ENCODE measurements at places on chromosomes 11 and 22. TPM values are rescaled to one million over a fixed set of nuclear protein-coding genes. Genes with fewer than 3 reads are reported as not detected.

DNA sequence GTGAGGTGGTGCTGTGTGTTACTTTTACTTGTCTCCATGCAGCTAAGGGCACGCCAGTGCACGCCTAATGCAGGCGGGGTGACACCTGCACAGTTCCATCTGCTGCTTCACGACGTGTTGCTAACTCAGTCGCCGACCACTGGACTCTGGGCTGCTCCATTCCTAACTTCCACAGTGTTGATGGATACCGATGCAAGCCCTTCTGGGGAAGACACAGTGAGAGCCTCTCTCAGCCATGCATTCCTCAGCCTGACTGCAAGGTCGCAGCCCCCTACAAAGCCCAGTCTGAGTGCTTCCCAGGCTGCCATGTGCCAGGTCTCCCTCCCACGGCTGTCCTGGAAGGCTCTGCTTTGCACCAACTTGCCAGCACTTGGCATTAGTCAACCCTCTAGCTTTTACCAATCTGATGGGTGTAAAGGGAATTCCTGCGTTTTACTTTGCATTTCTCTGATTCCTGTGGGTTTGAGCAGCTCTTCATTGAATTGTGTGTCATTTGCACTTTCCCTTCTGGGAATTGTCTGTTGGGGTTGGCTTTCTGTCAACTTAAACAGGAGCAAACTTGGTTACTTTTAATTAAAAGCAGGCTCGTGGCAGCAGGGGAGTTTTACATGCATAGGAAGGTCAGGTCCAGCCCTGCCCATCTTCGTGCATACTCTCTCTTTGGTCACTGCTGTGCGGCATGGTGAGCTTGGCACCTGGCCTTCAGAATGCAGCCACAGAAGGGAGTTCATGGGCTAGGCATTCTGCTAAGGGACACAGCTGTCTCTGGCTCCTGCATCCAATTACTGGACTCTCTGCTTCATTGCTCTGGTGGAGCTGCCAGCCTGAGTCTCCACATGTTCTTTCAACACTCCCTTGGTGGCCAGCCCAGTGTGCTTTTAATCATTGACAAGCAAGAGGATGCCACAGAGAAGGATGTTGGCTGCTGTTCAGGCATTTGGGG, 34.6 kb upstream of the SHANK2 start:
- no peak for DNase-seq
- H3K27me3 ChIP-seq, result no peaks in the 10 kb centered on the region
- H3K4me3 ChIP-seq, result no peak overlapping the region
- no peaks in the 10 kb centered on the region for H3K4me1 ChIP-seq
- no peak overlapping the region for H3K27ac ChIP-seq

DNA sequence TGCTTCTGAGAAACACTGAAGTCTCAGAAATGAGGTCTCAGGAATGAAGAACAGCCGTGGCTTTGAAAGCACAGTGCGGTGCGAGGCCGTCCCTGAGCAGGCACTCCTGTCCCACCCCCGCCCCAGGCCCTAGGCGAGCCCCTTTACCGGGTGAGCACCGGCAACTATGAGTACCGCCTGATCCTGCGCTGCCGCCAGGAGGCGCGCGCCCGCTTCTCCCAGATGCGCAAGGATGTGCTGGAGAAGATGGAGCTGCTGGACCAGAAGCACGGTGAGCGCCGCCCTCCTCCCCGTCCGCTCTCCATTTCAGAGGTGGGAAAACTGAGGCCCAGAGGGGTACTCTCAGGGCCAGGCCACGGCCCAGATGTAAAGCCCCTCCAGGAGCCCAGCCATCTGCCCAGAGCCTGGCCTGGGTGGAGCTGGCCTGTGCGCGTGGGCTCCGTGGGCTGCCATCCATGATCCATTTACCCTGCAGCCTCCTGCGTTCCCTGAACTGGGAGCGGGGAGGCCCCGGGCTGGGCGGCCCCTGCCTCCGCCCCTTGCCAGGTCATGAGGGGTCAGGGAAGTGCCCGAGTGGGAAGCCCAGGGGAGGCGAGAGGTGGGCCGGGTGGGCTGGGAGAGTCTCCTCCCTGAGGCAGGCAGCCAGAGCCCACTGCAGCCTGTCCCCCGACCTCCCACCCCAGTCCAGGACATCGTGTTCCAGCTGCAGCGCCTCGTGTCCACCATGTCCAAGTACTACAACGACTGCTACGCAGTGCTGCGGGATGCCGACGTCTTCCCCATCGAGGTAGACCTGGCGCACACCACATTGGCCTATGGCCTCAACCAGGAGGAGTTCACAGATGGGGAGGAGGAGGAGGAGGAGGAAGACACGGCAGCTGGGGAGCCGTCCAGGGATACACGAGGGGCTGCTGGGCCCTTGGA, 9.5 kb downstream of the SLC16A8 start:
- H3K27ac ChIP-seq, result peak overlapping the region; percentile 40
- no peak for DNase-seq
- H3K4me3 ChIP-seq, result no peak overlapping the region
- peaks cover 4% of the 10 kb centered on the region for H3K36me3 ChIP-seq
- no peaks in the 10 kb centered on the region for H3K27me3 ChIP-seq

GRCh38 chr22:17009640-17010291, 1.7 kb upstream of the GAB4 start:
- no peaks in the 10 kb centered on the region for H3K27me3 ChIP-seq
- peaks cover 19% of the 10 kb centered on the region for H3K4me1 ChIP-seq
- no peak for DNase-seq
- H3K36me3 ChIP-seq, result no peaks in the 10 kb centered on the region
- H3K4me3 ChIP-seq, result no peak overlapping the region

DNA sequence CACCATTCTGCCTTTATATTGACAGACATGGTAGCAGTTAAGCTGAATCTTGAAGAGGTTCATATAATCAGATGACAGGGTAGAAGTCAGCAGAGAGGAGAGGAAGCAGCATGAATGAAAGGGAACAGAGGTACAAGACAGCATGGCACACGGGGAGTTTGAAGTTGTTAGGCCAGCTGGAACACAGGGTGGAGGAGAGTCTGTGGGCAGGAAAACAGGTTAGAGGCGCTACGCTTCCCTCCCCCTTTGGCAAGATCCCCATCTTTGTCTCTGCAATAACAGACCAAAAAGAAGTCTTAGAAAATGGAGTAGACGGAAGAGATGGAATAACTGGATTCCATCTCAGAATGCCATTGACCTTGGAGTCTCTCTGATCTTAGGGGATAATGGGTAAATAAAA, 20.0 kb upstream of the NDUFC2 start:
- no peak overlapping the region for H3K4me3 ChIP-seq
- DNase-seq, result no peak
- no peak overlapping the region for H3K27ac ChIP-seq
- H3K27me3 ChIP-seq, result no peaks in the 10 kb centered on the region

GRCh38 chr11:2767801-2768200, 68.0 kb upstream of the KCNQ1OT1 start:
- peak; percentile 4 for DNase-seq
- H3K27ac ChIP-seq, result no peak overlapping the region
- no peaks in the 10 kb centered on the region for H3K36me3 ChIP-seq

GRCh38 chr22:24417200-24417599, 10.2 kb upstream of the ADORA2A start:
- peaks cover 71% of the 10 kb centered on the region for H3K36me3 ChIP-seq
- no peaks in the 10 kb centered on the region for H3K4me1 ChIP-seq
- no peak for DNase-seq
- H3K27me3 ChIP-seq, result no peaks in the 10 kb centered on the region
- H3K4me3 ChIP-seq, result no peak overlapping the region

DNA sequence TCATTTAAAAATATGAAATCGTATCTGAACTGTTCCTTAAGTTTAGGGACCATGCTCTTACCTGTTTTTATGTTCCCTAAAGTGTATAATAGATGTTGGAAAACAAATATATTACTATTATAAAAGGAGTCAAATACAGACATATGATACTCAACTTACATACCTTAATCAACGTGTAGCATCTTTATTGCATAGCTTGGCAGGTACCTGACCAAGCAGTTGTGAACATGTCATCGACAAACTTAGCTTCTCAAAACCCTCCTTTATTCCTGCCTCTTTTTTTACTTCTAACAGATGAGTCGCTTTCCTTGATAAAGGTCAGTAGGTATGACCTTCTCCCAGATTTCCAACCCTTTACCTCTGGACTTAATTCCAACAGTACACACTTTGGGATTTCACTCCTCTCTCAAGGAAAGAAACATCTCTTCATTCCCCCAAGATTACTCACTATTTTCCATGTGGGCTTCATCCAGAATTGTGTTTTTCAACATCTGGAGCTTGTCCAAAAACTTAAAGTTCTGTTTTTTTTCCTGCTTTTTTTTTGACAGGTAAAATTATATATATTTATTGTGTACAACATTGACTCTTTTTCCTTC, 11.9 kb downstream of the HIPK3 start:
- DNase-seq, result no peak
- no peaks in the 10 kb centered on the region for H3K27me3 ChIP-seq
- H3K4me3 ChIP-seq, result no peak overlapping the region
- H3K36me3 ChIP-seq, result no peaks in the 10 kb centered on the region
- H3K27ac ChIP-seq, result no peak overlapping the region
- peaks cover 97% of the 10 kb centered on the region for H3K4me1 ChIP-seq

GRCh38 chr22:20773793-20774212, at the start of gene SERPIND1:
TSS of gene SERPIND1 (plus strand) at chr22:20774113. CDS start at chr22:20779313, 5,200 bp downstream.
- no peak within 1 kb of the TSS for H3K27ac ChIP-seq
- no peaks in the 10 kb centered on the region for H3K36me3 ChIP-seq
- DNase-seq, result no peak
- H3K4me1 ChIP-seq, result no peaks in the 10 kb centered on the region
- no peaks in the 10 kb centered on the region for H3K27me3 ChIP-seq
- H3K4me3 ChIP-seq, result no peak within 1 kb of the TSS

DNA sequence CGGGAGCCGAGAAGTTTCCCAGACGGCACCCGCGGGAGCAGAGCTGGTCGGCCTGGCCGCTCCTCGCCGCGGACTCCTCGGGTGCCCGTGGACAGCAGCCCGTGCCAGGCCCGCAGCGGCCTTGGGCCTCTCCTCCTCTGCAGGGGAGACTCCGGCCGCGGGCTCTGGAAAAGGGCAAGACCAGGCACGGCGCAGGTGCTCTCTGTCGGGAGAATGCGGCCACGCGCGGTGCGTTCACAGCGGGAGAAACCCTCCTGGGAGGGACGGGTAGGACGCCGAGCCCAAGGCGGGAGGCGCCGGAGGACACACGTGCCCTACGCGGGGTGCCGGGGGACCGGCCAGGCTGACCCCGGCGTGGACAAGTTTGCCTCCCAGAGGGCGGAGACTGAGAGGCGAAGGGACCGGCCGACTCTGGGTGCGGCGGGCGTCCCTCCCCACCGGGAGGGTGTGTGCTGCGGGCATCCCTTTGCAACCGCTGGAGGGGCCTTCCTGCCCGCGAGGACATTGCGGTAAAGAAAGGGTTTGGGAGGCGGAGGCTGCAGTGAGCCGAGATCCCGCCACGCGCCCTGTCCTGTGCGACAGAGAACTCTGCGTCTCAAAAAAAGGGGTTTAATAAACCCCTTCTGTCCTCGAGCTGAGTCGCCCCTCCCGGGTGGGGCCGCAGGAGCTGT, 2.3 kb downstream of the IFITM1 start:
- H3K36me3 ChIP-seq, result no peaks in the 10 kb centered on the region
- DNase-seq, result no peak
- peak overlapping the region; percentile 41 for H3K4me3 ChIP-seq

DNA sequence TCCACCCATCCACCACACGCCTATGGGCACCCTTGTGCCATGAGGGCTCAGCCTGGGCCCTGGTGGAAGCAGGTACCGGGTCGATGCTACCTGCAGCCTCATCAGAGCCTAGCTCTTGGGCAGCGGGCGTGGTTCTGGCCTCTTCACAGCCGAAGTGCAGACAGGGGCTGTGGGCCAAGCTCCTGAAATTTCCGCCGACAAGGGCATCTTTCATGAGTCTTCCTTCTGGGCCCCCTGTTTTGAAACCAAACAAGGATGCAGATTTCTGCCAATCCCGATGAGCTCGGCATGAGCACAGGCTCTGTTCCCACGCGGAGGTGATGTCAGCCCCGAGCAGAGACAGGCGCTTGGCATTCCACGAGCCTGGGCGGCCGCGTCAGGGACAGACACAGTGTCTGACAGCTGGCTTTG, 22.6 kb upstream of the MGAT3 start:
- H3K27me3 ChIP-seq, result no peaks in the 10 kb centered on the region
- no peaks in the 10 kb centered on the region for H3K36me3 ChIP-seq
- H3K4me1 ChIP-seq, result peaks cover 50% of the 10 kb centered on the region

GRCh38 chr11:1749395-1750351, 722 bp downstream of the IFITM10 start:
- peaks cover 7% of the 10 kb centered on the region for H3K36me3 ChIP-seq
- peaks cover 12% of the 10 kb centered on the region for H3K27me3 ChIP-seq
- no peaks in the 10 kb centered on the region for H3K4me1 ChIP-seq
- peak overlapping the region; percentile 45 for H3K4me3 ChIP-seq
- no peak for DNase-seq
- peak overlapping the region; percentile 27 for H3K27ac ChIP-seq

DNA sequence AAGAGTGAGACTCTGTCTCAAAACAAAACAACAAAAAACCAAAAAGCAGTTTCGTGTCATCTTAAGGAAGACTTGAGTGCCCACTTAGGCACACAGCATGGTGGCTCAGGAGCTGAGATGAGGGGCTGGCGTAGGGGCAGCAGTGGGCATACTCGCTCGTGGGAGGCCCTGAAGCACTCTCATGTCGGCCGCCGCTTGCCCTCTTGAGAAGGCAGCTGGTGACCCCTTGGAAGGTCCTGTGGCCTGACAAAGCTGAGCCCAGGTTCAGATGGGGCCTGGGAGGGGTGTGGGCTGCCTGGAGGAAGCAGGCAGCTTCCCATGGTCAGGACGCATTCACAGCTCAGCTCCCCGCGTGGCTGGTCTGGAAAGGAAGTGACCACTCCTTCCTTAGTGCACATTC, 15.0 kb downstream of the MUC5B start:
- H3K4me3 ChIP-seq, result no peak overlapping the region
- H3K36me3 ChIP-seq, result peaks cover 15% of the 10 kb centered on the region
- H3K27ac ChIP-seq, result no peak overlapping the region
- DNase-seq, result no peak

GRCh38 chr22:49531368-49531791, 296.3 kb downstream of the BRD1 start:
- H3K4me3 ChIP-seq, result no peak overlapping the region
- no peaks in the 10 kb centered on the region for H3K27me3 ChIP-seq
- no peaks in the 10 kb centered on the region for H3K36me3 ChIP-seq
- no peak overlapping the region for H3K27ac ChIP-seq
- no peaks in the 10 kb centered on the region for H3K4me1 ChIP-seq
- DNase-seq, result no peak

GRCh38 chr11:13465909-13466371, 2.9 kb upstream of the BTBD10 start:
- H3K4me1 ChIP-seq, result peaks cover 20% of the 10 kb centered on the region
- no peak overlapping the region for H3K27ac ChIP-seq

SYCE3 gene
- not detected for total RNA-seq

CLMP gene
- total RNA-seq, result 89.0 TPM

TEAD1 gene
- total RNA-seq, result 127 TPM

ALDH3B1 gene
- total RNA-seq, result 92.1 TPM

SUN2 gene
- total RNA-seq, result 879 TPM

CNGA4 gene
- total RNA-seq, result not detected

ABTB2 gene
- total RNA-seq, result 7.2 TPM

TMEM45B gene
- not detected for total RNA-seq

SHANK2 gene
- total RNA-seq, result 1.7 TPM

GDPD4 gene
- total RNA-seq, result not detected

PIWIL4 gene
- 8.0 TPM for total RNA-seq

LAYN gene
- 5.7 TPM for total RNA-seq

KCNA4 gene
- total RNA-seq, result 2.4 TPM

Data from tibial nerve (tissue), 4 donors.